ENCODE measurements at places on chromosomes 11 and 22. TPM values are rescaled to one million over a fixed set of nuclear protein-coding genes. Genes with fewer than 3 reads are reported as not detected.

FGF19 gene
- 1.1 TPM for total RNA-seq

MIAT gene
- 6.0 TPM for total RNA-seq

OR10A6 gene
- 0.69 TPM for total RNA-seq

CABP4 gene
- 0.36 TPM for total RNA-seq

TRIM49 gene
- 0.10 TPM for total RNA-seq

ENDOD1 gene
- total RNA-seq: 7.4 TPM

FGF4 gene
- not detected for total RNA-seq

OR10A2 gene
- total RNA-seq: 0.68 TPM

MUC6 gene
- total RNA-seq: 1.8 TPM

OR6Q1 gene
- total RNA-seq: not detected

NOX4 gene
- total RNA-seq: 1.4 TPM

TRABD gene
- total RNA-seq: 8.2 TPM

Data from motor neuron (in vitro differentiated cells).